Stimulated activated CD4-positive, alpha-beta T cell treated with anti-CD3 and anti-CD28 coated beads, Interleukin-2, amount 100 ng/mL, for 24 hours (primary cell): ENCODE measurements at places on chromosomes 2 and 18.

DNA sequence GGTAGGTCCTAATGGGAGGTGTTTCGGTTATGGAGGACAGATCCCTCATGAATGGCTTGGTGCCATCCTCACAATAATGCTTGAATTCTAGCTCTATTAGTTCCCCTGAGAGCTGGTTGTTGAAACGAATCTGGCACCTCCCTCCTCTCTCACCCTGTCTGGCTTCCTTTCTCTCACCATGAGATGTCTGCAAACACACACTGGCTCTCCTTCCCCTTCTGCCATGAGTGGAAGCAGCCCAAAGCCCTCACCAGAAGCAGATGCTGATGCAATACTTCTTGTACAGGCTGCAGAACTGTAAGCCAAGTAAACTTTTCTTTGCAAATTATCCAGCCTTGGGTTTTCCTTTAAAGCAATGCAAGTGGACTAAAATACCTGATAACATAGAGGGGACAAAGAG lies 86.6 kb downstream of the RND3 start:
- no peak for DNase-seq

GRCh38 chr18:13220361-13220991 lies 1.9 kb downstream of the LDLRAD4 start:
- no peak for DNase-seq

DNA sequence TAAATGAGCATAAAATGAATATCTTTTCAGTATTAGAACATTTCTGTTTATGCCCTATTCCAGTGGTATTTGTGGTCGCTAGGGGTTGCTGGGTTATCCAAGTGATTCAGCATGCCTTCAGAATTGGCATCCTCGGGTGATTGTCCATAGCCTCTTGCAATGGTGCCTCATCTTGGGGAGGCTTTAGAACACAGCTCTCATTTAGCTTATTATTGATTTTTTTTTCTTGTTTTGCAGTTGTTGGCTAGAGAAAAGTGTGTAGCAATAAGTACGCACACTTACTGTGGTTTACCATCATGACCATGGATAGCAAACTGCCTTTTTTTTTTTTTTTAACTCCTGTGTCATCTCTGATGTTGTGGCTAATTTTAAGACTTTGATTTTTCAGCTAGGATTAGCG lies 33.6 kb downstream of the PLEKHA3 start:
- no peak for DNase-seq

DNA sequence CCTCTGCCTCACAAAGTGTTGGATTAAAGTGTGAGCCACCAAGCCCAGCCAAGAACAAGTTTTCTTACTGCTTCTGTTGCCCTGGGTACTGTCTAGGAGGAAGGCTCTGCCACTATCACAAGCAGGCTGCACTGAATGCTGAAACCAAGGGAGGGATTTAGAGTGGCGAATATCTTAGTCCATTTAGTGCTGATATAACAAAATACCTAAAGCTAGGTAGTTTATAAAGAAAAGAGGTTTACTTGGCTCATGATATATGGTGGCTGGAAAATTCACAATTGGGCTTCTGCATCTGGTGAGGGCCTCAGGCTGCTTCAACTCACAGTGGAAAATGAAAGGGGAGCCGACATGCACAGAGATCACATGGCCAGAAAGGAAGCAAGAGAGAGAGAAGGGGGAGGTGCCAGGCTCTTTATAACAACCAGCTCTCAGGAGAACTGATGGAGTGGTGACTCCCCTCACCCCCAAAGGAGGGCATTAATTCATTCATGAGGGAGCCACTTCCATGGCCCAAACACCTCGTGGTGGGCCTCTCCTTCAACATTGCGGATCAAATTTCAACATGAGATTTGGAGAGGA lies 146.0 kb upstream of the SERPINE2 start:
- no peak for DNase-seq

DNA sequence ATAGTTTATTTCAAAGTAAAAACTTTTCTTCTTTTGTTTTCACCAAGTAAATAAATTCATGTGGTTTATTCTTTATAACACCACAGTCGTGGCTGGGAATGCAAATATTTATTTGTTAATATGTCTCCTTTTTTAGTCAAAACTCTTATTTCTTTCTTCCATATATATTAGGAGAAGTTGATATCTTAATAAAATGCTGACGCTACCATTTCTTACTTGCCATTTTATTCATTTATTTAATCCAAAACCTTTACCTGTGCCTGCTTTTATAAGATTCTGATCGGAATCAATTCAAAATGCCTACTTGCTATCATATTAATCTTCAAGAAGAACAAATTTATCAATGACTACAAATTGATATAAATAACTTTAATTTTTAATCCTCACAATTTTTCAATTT lies 362.9 kb upstream of the FSIP2 start:
- DNase-seq, result no peak

- no peak for DNase-seq
Measured at GRCh38 chr18:25832001-25832604, 258.3 kb downstream of the SS18 start.

GRCh38 chr2:222054813-222055212 lies 244.0 kb downstream of the PAX3 start:
- DNase-seq, result no peak

- no peak for DNase-seq
Measured at GRCh38 chr18:46660957-46661749, 4.1 kb upstream of the LOXHD1 start.

- no peak for DNase-seq
Measured at GRCh38 chr2:168705534-168706470, 96.6 kb upstream of the NOSTRIN start.

DNA sequence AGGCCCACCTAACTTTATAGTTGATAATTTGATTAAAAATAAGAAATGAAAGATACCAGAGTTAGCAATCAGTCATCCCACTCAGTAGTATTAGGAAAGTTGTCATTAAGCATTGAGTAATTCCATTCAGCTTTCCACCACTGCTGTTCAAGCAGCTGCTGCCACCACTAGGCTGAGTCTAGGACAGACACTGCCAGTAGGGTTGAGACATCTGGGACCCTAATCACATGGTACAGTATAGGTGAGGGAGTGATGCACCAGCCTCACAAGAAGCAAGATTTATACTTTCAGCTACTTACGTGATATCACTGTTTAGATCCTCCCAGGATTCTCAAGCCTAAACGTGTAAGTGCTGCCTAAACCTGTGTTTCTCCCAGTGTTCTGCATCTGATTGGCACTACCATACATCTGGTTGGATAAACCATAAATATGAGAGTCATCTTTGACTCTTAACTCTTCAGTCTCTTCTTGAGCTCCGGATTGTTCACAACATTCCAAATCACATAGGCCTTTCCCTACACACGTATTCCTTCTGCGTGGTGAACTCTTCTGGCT lies 3.2 kb downstream of the UBXN4 start:
- DNase-seq, result peak; percentile 31

DNA sequence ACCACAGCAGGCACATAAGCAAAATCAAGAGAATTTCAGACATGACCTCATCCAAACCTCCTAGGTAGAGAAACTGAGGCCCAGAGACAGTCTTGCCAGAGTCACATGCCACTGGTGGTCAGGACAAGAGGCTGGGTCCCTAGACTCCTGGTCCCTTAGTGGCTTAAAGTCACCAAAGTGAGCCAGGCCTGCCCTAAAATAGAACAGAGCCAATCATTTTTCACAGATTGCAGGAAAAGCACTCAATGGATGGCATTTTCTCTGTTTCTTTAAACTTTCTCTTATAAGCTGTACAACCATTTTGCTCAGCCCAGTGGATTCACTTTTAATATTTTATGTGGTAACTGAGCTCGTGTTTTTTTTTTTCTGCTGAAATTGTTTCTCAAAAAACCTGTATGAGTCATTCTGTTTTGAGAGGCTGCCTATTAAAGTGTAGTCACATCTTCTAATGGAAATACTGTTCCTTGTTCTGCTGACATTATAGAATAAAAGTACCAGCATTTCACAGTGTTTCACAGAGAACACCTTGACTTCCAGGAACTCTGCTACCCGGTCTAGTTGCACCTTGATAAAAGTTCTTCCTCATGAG lies 29.6 kb downstream of the STEAP3 start:
- no peak for DNase-seq

- no peak for DNase-seq
Measured at GRCh38 chr2:38315707-38316333, 61.3 kb downstream of the ATL2 start.

DNA sequence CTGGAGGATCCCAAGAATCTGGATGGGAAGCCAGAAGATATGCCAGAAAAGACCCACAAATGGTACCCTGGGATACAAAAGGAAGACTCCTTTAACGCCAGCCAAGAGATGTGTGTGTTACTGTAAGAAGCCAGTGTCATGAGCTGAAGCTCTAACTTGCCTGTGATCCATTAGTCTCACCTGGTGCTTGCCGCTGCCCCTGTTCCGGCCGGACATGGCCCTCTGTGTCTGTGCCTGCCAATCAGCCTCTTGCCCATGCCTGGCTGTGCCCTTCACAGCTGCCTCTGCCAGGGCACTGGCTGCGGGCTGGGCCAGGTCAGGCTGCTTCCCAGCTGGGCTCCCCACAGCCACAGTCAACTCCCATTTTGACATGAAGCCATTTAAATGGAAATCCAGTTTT lies 55.4 kb downstream of the POU3F3 start:
- no peak for DNase-seq

DNA sequence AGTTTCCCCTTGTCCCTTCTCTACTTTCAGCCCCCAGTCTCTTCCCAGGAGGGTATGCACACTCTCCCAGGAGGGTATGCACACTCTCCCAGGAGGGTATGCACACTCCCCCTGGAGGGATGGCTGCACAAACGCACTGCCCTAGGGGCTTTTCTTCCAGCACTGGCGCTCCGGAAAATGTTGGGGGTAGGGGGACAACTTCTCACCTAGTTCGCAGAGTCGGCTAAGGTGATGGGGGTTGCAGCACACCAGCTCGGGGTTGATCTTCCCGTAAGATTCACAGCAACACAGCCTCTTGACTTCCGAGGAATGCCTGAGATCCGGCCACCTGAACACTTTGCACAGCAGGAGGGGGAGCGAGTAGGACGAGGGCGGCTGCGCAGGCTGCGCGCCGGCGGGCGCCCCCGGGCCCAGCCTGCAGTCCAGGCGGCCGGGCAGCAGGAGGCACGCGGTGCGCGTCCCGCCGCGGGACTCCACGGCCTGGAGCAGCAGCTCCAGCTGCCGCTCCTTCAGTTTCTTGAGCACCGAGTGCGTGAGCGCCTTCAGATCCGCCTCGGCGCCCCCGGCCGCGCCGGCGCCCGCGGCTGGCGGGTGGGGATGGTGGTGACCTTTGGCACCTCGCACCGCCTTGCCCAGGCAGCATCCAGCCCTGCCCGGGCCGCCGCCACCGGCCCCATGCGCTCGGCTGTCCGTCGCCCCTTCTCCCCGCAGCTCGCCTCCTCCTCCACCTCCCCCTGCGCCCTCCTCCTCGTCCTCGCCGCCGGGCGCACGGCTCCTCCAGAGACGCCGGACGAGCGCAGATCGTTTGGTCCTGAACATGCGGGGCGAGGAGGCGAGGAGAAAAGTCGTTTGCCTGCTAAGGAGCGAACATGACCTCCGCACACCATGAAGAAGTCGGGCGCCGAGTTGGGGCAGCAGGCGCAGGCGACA lies 894 bp downstream of the SMAD7 start:
- no peak for DNase-seq

DNA sequence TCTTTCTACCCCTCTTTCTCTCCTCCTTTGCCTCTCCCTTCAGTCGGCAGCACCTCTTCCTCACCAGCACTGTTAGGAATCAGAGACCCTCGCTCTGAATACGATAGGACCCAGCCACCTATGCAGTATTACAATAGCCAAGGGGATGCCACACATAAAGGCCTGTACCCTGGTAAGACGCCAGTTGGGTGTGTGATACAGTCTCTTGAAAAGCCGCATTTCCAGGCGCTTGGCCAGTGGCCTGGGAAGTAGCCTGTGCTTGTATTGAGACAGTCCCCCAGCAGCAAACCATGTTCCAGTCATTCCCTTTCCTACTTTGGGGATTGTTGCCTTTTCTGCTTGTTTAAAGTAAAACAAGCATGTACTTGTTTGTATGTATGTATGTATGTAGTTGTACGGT lies 118.4 kb upstream of the DAPL1 start:
- DNase-seq, result no peak

DNA sequence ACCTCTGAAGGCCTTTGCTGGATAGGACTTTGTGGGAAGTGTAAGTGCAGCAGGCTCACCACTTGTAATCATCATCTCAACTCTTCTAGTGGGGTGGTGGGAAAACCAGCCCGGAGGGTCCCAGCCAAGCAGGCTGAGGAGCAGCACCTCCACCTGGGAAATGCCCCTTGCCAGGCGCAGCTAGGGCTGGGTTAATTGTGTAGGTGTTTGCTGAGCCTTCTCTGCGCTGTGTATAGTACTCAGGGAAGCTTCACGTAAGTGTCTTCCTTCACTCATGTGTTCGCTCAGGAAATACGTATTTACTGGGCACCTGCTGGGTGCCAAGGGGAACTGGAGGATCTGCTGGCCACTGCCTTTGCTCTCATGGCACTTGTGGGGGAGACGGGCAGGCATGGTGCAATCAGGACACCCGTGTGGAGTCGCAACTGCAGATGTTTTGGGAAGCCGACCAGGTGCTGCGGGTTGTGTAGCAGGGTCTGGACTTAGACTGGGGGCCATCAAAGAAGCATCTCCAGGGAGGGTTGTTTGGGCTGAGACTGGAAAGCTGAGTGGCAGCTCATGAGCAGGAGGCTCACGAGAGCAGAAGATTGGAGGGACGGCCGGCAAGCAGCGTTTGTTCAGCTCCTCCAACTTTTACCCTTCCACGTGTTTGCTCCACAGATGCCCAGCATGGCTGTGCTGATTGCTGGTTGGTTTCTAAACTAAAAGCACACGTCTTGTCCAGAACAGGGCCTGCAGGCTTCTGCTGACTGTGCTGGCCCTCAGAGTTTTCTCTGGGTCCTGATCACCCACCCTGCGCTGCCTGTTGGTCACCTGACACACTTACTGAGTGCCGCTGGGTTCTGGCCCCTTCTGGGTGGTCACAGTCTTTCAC lies 164.6 kb downstream of the LDLRAD4 start:
- DNase-seq, result no peak

DNA sequence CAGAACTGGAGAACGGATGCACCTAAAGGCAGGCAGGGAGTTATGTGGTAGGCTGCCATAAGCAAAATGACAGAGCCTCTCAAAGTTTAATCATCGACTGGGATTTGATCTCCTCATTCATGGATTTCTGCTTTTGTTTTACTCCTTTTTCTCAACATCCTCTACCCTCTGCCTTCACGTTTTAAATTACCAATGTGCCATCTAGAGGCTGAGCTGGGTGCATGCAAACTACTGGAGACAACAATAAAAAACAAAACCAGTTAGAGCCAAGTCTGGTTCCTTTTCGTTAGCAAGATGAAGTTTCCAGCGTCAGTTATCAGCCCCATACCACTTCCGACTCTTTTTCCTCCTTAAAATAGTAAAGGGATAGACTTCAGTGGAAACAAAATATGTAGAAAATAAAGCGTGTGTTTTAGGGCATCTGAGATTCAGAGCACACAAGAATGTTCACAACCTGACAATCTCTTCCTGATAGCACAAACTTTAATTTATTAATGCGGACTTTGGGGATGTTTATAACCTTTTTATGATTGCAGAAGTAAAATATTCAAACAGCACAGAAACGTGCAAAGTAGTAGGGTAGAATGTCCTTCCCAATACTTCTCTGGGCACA lies 117.0 kb downstream of the LAMA1 start:
- no peak for DNase-seq

- DNase-seq, result no peak
Measured at GRCh38 chr2:112577756-112578155, 6.7 kb upstream of the CHCHD5 start.

- DNase-seq, result no peak
Measured at GRCh38 chr2:237667893-237668292, 40.5 kb downstream of the LRRFIP1 start.
